ENCODE measurements at places on chromosomes 5 and 9.

GRCh38 chr9:138118601-138119071, 241.1 kb downstream of the CACNA1B start:
- no peak for DNase-seq

DNA sequence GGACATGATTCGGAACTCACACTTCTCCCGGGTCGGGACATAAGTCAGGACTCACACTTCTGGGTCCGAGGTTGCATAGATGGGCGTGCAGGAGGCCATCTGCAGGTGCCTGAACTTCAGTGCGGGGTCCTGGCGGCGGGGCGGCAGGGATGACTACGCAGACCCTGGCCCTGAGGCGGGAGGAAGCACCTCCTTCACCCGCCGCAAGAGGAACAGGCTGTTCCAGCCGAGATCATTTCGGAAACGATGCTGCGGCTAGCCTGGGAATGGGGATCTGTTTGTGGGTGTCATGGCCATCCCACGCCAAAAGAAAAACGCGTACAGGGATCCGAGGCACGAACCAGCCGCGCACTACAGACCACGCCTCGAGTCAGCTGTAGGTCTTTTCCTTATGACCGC, 196.6 kb downstream of the TTLL11 start:
- DNase-seq, result no peak

- DNase-seq, result no peak
Measured at GRCh38 chr5:5199495-5199894, 59.4 kb downstream of the ADAMTS16 start.

DNA sequence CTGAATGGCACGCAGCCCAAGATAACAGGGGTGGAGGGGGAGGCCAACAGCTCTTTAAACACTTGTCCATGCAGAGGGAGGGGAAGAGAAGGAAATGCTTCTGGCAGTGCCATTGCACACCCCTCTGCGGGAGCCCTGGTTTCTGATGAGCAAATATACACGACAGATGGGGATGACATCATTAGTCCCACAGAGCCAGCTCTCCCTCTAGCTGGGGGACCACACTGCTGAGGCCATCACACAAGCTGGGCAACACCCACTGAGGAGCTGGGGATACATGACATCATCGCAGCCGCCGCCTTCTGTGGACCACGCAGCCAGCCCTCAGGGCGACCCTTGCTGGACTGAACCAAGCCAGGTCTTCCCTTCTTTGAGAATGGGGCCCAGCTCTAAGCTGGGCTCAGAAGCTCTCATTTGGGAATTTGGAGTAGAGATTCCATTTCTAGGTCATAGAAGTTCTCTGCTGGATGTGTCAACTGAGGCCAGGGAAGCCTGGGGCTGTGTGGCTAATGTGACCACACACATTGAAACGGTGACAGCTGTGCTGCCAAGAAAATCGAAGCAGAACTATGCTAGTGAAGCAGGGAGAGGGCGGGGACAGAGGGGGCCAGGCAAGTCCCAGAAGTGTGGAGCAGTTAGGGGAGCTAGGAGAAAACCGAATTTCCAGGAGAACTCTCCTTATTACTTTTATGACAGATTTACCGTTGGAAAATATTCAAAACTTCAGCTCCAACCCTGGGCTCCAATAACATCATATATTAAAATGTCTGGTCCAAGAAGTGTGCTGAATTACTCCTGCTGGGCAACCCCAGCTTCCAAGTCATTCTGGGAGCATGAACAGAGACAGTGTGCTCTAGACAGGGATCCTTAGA, 79.5 kb downstream of the PRRT1B start:
- DNase-seq, result no peak

- no peak for DNase-seq
Measured at GRCh38 chr9:27566118-27566517, 7.2 kb downstream of the C9orf72 start.

GRCh38 chr9:113998114-113998513, 80.0 kb downstream of the AMBP start:
- DNase-seq, result no peak

- DNase-seq, result no peak
Measured at GRCh38 chr5:134964359-134965270, 3.1 kb upstream of the CATSPER3 start.

GRCh38 chr5:37565062-37565670, 186.0 kb downstream of the WDR70 start:
- DNase-seq, result no peak

GRCh38 chr5:143879646-143880045, 67.7 kb downstream of the HMHB1 start:
- DNase-seq, result no peak

GRCh38 chr9:133825555-133826218, 87.5 kb upstream of the SARDH start:
- DNase-seq, result no peak

DNA sequence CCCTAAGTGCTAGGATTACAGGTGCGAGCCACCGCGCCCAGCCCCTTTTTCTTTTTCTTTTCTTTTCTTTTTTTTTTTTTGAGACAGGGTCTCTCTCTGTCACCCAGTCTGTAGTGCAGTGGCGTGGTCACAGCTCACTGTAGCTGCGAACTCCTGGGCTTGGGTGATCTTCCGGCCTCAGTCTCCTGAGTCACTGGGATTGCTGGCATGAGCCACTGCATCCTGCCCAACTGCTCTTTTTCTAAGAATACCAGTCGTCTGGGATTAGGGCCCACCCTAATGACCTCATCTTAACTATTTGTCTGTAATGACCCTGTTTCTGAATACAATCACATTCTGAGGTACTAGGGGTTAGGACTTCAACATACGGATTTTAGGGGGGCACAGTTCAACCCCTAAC, 34.1 kb upstream of the NANS start:
- no peak for DNase-seq

DNA sequence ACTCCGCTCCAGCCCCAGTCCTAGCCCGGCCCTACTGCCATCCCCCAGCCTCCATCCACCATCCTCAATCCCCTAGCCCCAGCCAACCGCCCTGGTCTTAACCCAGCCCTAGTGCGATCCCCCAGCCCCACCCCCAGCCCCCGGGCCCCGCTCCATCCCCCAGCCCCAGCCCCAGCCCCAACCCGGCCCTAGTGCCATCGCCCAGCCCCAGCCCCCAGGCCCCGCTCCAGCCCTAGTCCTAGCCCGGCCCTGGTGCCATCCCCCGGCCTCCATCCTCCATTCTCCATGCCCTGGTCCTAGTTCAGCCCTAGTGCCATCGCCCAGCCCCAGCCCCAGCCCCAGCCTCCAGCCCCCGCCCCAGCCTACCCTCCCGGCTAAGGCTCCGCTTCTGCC, 398 bp downstream of the TOR1A start:
- DNase-seq, result no peak

DNA sequence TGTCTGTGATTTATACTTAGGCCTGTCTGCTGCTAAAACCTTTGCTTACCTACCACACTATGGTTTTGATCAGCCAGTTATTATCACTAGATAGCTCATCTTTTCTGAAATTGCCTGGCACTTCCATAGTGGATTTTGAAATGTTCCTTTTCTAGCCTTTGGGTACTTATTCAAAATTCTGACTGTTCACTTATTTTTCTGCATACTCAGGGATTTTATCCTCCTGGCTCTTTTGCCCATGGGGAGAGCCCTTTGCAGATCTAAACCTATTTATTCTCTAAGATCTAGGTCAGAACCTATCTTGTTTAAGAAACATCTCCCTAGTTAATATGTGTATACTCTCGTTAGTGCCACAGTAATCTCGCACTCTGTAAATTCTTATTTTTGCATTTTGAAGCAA, 103.5 kb upstream of the C9orf72 start:
- no peak for DNase-seq

GRCh38 chr5:142357469-142358090, 32.8 kb upstream of the SPRY4 start:
- DNase-seq, result no peak

DNA sequence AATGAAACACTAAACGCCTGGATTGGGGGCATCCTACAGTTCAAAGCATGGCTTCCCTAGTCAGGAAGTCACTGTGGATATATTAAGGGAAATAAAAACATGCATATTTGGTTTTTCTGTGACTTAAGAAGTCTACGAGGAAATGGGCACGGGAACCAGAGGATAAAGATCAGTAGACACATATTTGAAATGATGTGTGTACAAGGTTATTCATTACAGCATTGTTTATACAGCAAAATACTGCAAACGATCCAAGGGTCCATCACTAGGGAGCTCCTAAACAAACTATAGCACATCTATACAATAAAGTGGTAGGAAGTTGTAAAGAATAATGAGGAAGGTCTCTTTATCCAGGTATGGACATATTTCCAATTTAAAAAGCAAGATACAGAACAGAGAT, 71.8 kb downstream of the EFNA5 start:
- no peak for DNase-seq

- no peak for DNase-seq
Measured at GRCh38 chr5:7214906-7215416, 181.0 kb upstream of the ADCY2 start.

DNA sequence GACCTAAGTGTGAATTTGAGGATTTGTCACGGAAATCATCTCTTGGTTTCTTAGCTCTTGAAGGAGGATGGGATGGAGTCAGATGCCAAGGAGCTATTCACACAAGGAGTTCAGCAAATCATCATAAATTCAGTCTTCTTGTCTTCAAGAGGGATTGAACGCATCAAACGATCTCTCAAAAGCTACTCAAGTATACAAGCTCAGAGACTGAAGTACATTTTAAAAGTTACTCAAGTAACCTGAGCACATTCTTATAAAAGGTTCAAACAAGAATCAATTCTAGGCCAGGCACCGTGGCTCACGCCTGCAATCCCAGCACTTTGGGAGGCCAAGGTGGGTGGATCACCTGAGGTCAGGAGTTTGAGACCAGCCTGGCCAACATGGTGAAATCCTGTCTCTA, 21.1 kb upstream of the GOLPH3 start:
- DNase-seq, result no peak

DNA sequence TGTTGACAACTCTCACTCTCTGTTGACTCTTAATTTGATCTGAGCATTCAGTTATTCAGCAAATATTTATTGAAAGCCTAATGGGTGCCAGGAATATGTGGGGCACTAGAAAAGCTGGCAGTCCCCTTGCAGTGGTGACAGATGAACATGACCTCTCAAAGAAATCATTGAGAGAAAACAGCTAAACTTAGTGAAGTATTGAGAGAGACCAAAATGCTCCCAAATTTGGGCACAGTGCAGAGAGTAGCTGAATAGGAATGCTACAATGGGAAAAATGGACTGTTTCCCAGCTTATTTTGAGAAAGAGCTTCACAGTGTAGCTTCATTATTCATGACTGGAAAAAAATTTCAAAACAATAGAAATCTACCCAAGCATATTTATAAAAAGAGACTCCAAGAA, 257.9 kb downstream of the SGCD start:
- no peak for DNase-seq

- DNase-seq, result no peak
Measured at GRCh38 chr9:89685698-89686097, 80.9 kb downstream of the GADD45G start.

GRCh38 chr9:99822806-99823591, 1.3 kb downstream of the NR4A3 start:
- DNase-seq, result no peak

GRCh38 chr9:34440017-34440416, 18.4 kb downstream of the FAM219A start:
- DNase-seq, result no peak

DNA sequence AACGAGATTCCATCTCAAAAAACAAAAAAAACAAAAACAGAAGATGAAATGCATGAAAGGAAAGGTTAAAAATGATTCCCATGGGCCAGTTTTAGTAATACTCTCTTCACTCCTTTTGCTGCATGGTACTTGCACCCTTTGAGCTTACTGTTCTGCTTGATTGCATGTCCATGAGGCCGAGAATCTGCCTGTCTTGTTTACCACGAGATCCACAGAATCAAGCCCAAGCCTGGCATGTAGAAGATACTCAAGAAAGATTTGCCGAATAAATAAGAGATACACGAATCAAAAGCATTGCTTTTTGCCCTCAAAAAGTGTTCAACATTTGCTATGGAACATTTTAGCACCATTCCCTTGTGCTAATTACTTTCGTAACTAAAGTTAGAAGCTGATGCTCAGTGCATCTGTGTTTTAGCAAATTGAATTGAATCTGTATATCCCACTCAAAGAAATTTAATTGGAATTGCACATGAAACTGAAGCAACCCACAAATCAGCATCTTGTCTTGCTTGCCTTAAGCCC, 1.1 kb downstream of the FAXDC2 start:
- no peak for DNase-seq

DNA sequence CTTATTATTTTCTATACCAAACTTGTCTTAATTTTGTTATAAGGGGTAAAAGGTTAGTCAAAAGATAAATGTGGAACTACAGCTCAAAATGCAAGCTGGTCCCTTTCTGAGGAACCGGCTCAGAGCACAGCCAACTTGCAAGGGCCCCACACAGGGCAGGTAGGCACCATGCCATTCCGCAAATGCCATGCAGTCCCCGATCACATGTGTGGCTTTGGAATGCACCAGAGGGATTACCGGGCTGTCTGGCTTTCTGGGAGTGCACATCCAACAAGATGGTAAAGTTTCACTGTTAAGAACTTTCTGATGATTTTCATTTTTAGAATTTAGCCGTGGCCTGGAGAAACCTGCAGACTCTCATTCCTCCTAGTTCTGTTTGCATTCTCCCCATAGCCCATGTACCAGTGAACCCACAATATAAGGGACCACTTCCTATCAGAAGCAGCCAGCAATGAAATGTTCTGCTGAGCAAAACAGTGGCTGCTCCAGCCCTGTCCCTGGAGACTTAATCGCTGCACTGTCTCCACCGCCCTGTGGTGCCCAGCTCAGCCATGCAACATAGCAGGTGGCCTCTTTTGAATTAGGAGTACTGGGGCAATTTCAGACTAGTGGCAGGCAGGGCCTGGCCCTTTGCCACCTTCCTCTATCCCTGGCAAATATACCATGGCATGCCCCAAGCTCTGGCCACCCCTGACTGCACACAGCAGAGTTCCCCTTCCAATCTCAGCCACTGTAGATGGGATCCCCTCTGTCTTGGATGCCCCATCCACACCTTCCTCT, 11.4 kb downstream of the SHB start:
- no peak for DNase-seq

DNA sequence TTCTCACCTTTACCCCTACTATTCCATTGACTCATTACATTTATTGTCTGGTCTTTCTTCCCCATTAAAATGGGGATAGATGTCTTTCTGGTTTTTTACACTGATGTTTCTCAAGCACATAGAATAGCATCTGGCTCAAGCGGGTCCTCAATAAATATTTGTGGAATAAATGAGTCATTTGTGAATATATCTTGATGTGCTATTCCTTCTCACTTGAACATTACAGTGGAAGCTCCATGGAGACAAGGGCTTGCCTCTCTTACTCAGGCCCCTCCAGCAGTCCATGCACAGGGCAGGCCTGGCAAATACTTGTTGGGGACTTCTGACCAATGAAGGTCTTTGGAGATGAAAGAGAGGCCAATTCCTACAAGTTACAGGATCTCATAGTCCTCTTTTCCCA, 151.7 kb upstream of the TAS2R1 start:
- DNase-seq, result no peak

GRCh38 chr5:177606071-177607051, 6.4 kb downstream of the B4GALT7 start:
- no peak for DNase-seq

All from activated CD4-positive, CD25-positive, alpha-beta regulatory T cell treated with anti-CD3 and anti-CD28 coated beads, Interleukin-2, amount 50 U/mL, for 16 hours (primary cell).